ENCODE measurements at places on chromosomes 11 and 22.
A peak's percentile ranks its signal among the peaks of the same experiment; 100 is the strongest.

GRCh38 chr22:32469799-32470212 lies 4.8 kb upstream of the FBXO7 start:
- peak; percentile 45 for DNase-seq

- DNase-seq, result no peak
These were observed 92.8 kb upstream of the KCNQ1OT1 start for GRCh38 chr11:2792381-2793250.

- no peak for DNase-seq
These were observed 2.3 kb upstream of the OR51B4 start for GRCh38 chr11:5304046-5304445.

DNA sequence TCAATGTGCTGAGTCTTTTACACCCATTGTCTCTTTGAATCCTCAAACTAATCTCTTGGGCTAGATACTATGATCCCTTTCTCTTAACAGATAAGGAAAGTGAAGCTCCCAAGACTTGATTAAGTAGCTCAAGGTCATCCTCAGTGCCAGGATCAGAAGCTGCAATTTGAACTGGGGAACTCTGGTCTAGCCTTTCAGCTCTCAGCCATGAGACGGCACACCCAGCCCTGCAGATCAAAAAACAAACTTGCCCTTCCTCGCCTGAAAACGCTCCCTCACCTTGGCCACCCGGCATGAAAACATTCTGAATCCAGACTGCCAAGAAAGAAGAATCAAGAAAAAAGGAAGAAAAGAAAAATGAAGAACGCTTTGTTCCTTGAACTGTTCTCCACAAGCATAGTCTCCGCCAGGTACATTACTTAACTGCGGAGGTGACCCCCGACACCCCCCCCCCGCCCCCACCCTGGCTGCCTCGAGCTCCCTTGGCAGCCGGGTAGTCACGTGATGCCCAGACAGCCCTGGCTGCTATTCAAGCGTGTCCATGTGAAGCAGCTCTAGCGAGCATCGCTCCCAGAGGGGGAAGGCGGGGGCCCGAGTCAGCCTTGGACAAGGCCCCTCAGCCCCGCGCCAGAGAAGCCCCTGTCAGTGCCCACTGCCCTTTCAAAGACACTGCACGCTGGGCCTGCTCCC lies 451.2 kb downstream of the MIAT start:
- DNase-seq, result peak; percentile 60

- DNase-seq, result no peak
These were observed 4.1 kb upstream of the MUC6 start for GRCh38 chr11:1040428-1041148.

DNA sequence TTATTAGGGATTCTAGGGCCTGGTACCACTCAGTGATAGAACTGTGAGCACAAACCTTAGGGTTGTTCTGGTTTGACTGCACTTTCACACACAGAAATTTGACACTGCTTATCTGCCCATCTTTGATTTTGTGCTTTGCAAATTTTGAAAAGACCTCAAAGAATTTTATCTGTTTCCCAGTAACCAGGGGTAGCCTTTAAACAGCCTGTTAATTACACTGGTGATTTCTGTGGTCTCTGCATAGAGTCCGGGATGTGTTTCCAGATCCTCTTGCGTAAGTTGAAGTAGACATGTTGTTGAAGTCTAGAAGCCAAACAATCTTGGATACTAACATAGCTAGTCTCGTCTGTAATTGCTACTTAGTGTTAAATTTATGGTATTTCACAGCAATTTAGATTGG lies 75.3 kb downstream of the C22orf31 start:
- peak; percentile 82 for DNase-seq

- DNase-seq, result no peak
These were observed 2.1 kb upstream of the APOA5 start for GRCh38 chr11:116793772-116794097.

- DNase-seq, result peak; percentile 47
These were observed 32.0 kb upstream of the SERPIND1 start for GRCh38 chr22:20741634-20742581.

- DNase-seq, result no peak
These were observed 943 bp upstream of the YWHAH start for GRCh38 chr22:31943206-31943977.

- DNase-seq, result peak; percentile 88
These were observed 12.7 kb downstream of the GTPBP1 start for GRCh38 chr22:38718414-38718813.

- DNase-seq, result no peak
These were observed 1.1 kb downstream of the KCNQ1 start for GRCh38 chr11:2445746-2446551.

DNA sequence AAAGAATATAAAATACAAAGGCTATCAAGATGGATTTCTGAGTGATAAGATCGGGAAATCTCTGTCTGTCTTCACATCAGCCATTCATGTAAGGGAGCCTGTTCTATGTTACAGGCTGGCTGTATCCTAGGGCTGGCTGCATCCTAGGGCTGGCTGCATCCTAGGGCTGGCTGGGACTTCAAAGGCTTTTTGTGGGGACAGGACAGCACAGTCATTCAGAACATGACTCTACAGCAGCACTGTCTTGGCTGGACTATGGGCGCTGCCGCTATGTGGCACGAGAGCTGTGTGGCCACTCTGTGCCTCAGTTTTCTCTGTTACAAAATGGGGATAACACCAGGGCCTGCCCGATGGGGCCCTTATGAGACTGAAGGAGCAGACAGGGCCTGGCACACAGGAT lies 10.2 kb downstream of the ADAMTS8 start:
- no peak for DNase-seq

DNA sequence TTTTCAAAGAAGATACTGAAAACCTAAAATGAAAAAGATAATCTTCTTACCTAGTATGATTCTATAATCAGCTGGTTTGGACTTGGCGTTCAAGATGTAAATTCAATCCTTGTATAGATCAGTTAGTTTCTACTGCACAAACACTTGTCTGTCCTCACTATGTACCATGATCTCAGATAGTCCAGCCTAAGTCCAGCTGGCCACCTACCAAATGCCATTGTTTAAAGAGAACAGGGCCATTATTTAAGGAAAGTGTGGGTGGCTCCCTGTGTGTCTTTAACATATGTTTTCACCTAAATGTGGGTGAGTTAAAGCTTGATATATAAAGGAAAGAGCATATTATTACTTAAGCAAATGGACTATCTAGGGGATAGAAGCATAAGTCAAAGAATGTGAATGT lies 38.6 kb downstream of the BLID start:
- no peak for DNase-seq

DNA sequence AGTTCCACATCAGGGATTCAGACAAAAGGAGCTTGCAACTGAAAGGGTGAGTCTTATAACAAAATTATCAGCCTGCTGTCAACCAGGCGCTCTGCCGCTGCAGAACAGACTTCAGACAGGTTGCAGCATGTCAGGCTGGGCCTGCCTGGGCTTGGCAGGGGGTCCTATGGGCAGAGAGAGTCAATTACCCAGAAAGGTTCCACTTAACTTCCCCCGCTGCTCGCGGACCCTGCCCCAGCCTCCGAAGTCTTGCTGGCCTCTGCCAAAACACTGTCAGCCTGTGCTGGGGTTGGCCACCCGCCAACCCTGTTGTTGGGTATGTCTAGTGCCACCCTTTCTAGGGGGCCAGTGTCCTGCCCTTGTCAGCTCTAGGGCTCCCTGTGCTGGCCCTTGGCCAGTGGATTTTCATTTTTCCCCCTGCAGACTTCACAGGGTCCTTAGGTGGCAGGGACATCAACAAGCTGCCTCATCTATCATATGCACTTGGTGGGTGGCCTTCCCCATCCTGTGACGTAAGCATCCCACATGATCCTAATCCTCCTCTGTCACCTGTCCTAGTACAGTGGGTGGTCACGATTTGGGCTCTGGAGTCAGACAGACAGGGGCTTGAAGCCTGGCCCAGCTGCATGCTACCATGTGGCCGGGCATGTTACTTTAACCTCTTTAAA lies 166.5 kb upstream of the CADM1 start:
- DNase-seq, result no peak

DNA sequence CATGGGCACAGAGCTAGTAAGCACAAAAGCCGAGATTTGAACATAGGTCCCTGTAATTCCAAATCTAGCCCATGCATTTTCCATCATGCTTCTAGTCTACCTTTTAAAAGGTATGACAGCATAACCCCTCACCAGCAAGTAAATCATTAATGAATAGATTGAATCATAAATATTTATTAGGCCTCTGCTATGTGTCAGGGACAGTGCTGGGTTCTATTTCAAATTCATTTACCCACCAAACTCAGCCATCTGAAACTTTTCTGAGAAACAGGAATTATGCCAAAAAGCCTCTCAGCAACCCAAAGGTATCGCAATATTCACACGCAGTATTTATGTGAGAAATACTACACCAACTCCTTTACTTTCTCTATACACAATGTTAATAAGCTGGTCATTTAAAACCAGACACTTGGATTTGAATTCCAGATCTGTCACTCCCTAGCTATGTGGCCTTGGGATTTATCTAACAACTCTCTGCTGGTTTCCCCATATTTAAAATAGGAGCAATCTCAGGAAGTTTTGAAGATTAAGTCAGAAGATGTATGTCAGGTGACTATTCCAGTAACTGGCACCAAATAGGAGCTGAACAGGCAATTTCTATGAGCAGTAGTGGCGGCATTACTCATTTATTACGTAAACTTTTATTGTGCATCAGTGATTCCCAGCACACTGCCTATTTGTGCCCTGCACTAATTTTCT lies 191.4 kb downstream of the TENM4 start:
- no peak for DNase-seq

DNA sequence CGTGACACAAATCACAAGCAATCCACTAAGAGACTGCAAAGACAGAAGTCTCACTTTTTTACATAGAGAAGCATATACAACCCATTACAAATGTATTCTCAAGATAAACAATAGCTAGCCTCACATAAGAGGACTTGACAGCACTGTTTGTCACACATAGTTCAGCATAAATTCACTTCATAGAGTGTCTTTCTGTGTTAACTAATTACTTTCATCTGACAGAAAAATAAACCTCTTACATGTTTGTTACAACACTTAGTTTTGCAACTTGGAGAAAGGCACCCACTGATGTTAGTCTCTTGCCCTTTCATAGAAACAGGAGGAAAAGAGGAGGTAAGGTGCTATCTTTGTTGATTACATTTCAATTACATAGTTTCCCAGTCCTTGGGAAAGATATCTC lies 2221.9 kb upstream of the RAG2 start:
- no peak for DNase-seq

GRCh38 chr11:98536023-98536422 lies 484.7 kb upstream of the CNTN5 start:
- DNase-seq, result no peak

GRCh38 chr11:118238929-118239328 lies 13.2 kb downstream of the MPZL3 start:
- DNase-seq, result peak; percentile 34

DNA sequence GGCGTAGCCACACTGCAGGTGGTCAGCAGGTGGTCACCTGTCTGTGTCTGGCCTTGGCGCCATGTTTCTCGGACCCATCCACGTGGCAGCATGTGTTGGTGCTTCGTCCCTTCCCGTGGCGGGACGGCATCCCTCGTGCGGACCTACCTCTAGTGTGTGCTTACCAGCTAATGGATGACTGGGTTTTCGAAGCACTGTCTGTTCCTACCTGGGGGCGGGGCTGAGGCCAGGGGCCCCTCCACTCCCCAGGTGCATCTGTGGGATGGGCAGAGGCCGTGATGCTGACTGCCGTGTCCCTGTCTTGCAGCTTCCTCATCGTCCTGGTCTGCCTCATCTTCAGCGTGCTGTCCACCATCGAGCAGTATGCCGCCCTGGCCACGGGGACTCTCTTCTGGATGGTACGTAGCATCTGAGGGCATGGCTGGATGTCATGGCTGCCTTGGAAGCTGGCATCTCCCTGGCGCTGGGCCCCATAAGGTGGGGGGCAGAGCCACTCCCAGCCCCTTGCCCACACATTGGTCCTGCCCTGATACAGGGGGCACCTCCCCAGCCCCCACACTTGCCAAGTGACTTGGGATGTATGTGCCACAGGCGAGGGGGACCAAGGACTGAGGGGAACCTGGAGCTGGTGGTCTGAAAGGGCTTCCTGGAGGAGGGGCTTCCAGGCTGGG lies 82.9 kb downstream of the KCNQ1 start:
- DNase-seq, result no peak

- no peak for DNase-seq
These were observed 6.3 kb downstream of the OVOL1 start for GRCh38 chr11:65793144-65793581.

GRCh38 chr11:68741463-68741862 lies 9.9 kb downstream of the TESMIN start:
- DNase-seq, result peak; percentile 65

DNA sequence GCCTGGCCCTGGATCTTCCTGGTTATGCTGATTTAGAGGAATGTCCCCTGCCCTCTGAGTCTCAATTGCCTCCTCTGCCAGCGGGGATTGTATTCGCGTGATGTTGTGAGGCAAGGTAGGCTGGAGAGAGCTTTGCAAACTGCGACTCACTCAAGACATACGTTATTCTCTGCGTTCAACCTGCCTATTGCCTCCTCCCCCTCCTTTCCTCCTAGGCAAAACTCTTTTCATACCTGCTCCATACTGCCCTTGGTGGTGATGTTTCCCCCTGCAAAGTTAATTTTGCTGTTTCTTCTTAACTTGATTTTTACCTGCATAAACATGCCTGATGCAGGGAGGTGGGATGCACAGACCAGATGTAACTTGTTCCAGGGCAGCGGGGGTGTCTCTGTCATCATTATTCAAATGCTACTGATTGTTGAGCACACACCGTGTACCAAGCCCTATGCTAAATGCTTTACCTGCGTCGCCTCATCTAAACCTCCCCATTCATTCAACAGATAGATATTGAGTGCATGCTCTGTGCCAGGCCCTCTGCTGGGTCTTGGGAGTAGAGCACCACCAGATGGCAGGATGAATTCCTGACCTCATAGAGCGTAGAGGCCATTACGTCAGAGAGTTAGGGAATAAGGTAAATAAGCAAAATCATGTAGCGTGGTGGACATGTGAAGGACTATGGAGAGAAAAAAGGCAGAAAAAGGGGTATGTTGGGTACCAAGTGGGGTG lies 29.0 kb downstream of the SGSM1 start:
- peak; percentile 81 for DNase-seq

GRCh38 chr11:112128483-112129121 lies 35.3 kb downstream of the IL18 start:
- no peak for DNase-seq

- no peak for DNase-seq
These were observed 61.3 kb downstream of the BCL2L13 start for GRCh38 chr22:17699696-17700340.

DNA sequence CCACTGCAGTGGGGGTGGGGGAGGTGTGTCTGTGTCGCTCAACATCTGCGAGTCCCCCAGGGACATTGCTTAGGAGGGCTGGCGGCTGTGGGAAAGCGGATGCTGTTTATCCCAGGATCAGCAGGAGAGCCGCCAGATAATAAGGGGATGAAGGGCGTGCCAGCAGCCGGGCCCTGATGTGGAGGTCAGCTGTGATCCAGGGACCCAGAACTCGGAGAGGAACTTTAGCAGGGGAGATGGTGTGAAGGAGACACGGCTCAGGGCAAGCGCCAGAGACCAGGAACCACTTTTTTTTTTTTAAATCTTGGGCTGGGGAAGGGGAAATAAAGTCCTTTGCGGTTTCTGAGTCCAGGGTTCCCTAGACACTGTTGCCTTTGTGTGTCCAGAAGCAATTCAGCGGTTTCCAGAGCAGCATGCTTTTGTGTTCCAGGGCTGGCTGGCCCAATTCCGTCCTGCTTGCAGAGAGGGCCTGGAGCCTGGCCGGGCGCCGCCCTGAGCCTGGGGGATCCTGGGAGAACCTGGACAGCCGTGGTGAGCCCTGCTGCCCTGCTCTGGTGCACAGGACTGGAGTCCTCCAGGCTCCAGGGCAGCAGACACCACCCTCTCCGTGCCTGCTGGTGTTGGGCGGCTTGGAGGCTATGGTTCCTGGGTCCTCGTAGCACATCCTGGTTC lies at the start of gene GRAMD4:
Gene GRAMD4 (plus strand): TSS at position 557 of the 672 bp plus-strand sequence. CDS start 6,414 bp downstream, outside the sequence.
- peak; percentile 21 for DNase-seq

All from mesendoderm (in vitro differentiated cells).